NCI-H1930 (cell line): ENCODE measurements at places on chromosomes 6 and 20.

- no peak for DNase-seq
These were observed 457.9 kb downstream of the HDGFL1 start for GRCh38 chr6:23027281-23027680.

GRCh38 chr20:19497064-19497463 lies 261.0 kb upstream of the RIN2 start:
- no peak for DNase-seq

DNA sequence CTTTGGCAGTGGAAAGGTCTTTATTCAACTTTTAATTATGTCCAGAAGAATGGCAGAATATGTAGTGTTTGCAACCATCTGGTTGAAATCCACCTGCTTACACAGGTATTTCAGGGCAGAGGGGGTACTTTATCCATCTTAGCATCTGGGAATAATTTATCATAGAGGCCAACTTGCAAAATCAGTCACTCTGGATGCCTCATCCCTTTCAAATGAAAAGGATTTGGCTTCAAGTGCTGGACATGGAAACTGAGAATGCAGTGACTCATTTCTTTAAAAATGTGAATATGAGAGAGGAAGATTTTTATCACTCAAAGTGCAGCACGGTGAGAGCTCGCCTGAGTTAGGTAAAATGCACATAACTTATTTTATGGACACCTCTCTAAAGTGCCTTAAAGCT lies 758.3 kb downstream of the KIF16B start:
- no peak for DNase-seq

GRCh38 chr20:21505810-21506530 lies 7.9 kb downstream of the NKX2-2 start:
- no peak for DNase-seq

DNA sequence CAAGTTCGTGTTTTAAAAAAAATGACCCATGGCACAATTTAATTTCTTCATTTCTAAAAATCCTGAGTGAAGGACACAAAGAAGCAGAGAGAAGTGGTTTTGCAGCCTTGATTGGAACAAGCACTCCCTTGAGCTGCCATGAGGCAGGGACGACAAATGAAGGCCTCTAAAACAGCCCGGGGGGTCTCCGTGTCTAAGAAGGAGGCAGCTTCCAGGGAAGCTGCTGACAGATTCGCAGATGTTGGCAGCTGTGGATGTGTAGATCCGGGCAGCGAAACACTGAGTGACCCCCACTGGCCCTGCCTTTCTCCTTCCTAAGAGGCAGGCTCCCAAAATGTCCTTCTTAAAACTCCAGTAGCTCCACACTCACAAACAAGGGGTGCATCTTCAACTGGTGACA lies 9.6 kb upstream of the LBP start:
- no peak for DNase-seq

GRCh38 chr20:24560571-24561491 lies 91.4 kb downstream of the SYNDIG1 start:
- no peak for DNase-seq
